Stimulated activated CD8-positive, alpha-beta memory T cell treated with anti-CD3 and anti-CD28 coated beads, Interleukin-7, amount 100 ng/mL, for 1 hour (primary cell): ENCODE measurements at places on chromosomes 4 and X.

DNA sequence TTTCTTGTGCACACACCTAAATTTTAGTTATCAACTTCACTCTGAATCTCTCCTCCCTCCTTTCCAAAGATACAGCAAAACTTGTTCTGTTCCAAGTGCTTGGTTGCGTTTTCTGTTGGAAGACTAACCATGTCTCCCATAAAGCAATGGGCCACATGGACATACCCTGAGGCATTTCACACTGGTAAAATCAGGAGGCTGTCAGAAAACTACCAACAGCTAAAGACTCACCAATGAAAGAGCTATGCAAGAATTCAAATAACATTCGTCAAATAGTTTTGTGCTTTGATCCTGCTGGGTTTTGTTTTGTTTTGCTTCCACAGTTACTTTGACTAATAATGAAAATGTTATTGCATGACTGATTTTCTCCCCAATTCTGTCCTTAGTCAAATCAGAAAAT lies 46.0 kb downstream of the PHEX start:
- DNase-seq, result no peak

DNA sequence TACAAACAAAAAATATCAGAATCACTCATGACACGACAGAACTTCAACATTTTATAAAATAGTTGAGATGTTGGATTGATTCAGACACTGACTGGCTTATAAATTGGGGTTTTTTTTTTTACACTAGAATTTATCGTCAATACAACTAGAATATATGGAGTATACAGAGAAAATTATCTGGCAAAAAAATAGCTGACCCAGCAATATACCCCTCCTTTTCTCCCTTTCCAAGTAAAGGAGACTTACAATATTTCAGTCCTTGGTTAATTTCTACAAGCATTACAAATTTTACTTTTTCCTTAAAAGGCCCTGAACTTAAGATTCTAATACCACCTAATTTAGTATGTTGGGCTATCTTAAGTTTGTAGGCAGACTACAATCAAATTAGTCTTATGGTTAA lies 76.3 kb downstream of the LCORL start:
- DNase-seq, result no peak

DNA sequence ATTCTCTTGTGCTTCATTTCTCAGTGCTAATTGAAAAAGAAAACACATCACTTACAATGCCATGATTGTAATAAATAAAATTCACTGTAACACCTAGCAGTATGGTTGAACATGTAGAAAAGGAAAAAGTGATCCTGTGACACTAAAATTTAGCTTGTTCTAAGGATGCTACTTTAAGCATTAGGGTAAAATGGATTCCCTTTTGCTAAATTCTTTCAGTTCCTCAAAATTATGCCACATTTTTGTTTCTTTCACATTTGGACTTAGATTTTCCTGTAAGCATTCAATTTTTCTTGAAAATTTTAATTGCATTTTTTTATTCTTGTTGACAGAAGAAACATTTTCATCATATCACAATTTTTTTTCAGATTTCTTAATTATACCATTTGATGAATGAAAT lies 19.4 kb downstream of the TET2 start:
- DNase-seq, result no peak

DNA sequence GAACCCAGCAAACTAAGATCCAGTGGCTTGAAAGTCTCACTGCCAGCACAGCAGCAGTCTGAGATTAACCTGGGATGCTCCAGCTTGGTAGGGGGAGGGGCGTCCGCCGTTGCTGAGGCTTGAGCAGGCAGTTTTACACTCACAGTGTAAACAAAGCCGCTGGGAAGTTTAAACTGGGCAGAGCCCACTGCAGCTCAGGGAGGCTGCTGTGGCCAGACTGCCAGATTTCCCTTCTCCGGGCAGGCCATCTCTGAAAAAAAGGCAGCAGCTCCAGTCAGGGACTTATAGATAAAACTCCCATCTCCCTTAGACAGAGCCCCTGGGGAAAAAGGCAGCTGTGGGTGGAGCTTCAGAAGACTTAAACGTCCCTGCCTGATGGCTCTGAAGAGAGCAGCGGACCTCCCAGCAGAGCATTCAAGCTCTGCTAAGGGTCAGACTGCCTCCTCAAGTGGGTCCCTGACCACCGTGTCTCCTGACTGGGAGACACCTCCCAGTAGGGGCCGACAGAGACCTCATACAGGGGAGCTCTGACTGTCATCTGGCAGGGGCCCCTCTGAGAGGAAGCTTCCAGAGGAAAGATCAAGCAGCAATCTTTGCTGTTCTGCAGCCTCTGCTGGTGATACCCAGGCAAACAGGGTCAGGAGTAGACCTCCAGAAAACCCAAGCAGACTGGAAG lies 45.1 kb upstream of the CDX4 start:
- no peak for DNase-seq

DNA sequence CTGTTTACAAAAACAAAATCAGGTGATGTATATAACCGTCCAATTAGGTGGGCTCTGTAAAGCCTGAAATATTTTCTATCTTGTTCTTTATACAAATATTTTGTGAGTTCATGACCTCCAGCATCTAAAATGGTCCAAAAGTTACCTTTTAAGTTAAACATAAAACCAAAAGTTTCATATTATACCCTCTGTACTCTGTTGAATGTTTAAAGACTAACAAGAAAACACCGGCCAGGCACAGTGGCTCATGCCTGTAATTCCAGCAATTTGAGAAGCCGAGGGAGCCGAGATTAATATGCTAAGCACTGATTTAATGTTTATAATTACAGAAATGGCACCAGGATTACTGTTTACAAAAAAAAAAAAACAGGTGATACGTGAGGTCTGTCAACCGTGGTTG lies 328.4 kb downstream of the DHRSX start:
- DNase-seq, result no peak

DNA sequence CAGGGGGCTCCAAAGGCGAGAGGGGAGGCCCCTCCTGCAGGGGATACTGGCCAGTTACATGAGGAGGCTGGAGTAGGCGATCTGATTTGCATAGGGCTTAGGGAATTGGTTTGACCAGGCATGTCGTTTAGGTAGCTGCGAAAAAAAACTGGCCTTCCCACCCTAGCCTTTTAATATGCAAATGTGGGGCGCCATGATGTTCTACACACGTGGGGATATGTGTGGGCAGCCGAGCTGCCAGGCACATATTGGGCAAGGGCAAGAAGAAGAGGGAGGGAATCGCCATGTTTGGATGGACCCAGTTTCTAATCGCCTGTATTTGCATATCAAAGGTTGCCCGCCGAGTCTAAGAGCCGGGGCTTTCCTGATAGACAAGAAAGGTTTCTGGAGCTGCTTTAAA lies 121.3 kb downstream of the PRKX start:
- DNase-seq, result no peak

DNA sequence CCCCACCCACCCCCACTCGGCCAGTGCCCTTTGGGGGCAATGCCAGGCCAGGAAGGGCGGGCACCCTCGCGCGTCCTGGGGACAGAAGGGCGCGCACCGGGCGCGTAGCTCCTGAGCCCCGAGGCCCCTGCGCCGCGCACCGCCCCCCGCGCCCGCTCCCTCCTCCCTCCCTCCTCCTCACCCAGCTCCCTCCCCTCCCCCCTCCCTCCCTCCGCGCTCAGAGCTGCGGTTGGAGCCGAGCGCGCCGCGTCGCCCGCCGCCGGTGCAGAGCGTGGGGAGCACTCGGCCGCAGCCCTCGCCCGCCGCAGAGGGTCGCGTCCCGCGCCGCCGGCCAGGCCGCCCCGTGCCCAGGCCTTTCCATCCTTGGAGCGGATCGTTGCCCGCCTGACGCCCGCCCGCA lies at the start of gene ATP2B3:
TSS of gene ATP2B3 (plus strand) at position 220 of the 400 bp plus-strand sequence. CDS start 18,606 bp downstream, outside the sequence.
- DNase-seq, result no peak

- no peak for DNase-seq
Observed at GRCh38 chr4:174041555-174042105, 241.8 kb downstream of the FBXO8 start.

DNA sequence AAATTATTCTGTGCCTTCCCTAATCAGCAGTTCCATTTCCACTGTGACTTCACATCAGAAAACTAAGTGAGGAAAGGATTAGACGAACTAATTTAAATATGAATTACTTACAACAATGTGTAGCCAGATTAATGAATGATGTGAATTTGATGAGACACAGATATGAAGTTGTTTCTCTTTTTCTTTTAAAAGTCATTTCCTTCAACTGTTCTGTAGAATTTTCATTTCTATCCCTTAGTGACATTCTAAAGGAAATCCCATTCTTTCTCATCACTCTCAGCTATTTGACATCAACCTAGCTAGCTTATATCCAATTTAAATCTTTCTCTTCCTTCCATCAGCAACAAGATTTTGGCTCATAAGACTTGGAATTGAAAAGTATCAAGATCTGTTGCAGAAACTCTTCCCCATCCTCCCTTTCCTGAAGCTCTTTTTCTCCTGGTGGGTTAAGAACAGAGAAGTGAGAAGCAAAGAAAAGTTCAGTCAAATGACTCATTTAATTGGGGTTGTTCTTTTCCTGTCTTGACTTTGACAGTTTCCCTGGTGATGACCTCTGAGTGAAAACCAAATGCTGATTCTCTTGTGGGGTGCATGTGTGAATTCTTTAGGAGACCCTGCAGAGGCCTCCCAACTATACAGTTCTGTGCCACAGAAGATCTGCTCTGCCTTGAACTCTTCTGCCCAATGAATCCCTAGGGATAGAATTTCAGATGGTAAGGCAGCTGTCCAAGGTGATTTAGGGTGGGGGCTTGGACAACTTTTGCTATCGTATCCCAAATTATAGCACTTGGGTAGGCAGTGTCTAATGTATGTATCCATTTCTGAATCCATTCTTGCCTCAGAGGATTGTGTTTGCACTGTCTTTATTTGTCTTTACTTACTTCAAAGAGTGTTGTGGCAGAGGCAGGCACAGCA lies 232.5 kb upstream of the GPRIN3 start:
- no peak for DNase-seq

GRCh38 chrX:154738011-154738738 lies 12.7 kb downstream of the GAB3 start:
- DNase-seq, result no peak

DNA sequence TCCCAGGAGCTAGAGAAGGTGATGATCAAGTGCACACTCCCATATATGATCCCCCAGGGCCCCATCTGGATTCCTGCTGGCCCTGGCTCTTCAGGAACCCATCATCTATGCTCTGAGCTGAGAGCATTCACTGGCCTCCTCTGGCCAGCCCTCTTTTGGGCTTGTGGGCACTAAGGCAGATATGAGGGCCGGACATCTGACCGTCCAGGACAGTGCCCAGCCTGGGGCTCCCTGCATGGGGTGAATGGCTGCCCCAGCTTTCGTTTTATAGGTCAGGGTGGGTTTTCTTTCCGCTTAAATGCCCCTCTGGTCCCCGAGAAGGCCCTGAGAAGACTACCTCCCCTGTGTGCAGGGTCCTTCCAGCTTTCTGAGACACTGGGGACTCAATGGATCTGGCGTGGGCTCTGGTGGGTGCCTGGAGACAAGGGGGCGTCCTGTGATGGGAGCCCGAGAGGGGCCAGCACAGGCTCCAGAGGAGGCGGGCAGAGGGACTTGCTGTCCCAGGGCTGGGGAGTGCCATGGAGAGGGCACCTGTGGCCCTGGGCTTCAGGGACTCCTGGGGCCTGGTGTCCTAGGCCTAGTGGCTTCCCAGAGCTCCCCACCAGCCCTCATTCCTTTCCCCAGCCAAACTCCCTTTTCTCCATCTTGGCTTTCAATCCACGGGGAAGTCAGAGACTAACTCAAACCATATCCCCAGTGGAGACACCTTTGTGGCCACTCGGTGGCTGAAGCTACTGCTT lies 39.5 kb upstream of the GRPEL1 start:
- DNase-seq, result no peak

GRCh38 chrX:34880656-34881055 lies 61.9 kb upstream of the FAM47B start:
- DNase-seq, result no peak
